ENCODE measurements at places on chromosomes 11 and 22.

DNA sequence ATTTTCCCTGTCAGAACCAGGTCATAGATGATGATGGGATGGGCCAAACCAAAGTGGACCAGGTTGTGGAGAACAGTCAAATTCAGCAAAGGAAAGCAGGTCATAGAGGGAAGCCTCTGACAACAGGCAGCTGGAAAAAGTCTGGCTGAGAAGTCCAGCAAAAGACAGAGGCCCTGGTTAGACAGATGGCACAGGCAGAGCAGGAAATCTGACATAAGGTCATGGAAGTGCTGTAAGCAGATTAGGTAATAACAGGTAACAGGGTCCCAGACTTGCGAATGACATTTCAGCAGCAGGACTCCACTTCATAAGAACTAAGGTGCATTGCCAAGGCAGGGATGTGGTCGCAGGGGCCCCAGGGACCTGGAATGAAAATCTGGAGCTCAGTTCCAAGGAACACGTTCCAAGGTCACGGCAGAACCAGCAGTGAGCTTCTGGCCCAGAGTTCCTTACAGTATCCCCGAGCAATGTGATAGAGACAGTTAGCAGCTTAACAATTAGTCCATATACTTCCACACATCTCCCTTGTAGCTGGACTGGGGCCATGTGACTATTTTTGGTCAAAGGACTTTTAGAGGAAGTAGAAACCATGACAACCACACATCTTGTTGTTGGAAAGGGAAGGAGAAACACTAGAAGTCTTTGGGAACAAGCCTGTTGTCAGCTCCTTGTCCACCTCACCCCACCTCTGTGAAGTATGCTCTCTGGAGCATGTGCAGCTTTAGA lies 75.4 kb downstream of the ME3 start:
- DNase-seq = no peak

GRCh38 chr11:12198251-12199222 lies 88.1 kb downstream of the MICAL2 start:
- DNase-seq = no peak

DNA sequence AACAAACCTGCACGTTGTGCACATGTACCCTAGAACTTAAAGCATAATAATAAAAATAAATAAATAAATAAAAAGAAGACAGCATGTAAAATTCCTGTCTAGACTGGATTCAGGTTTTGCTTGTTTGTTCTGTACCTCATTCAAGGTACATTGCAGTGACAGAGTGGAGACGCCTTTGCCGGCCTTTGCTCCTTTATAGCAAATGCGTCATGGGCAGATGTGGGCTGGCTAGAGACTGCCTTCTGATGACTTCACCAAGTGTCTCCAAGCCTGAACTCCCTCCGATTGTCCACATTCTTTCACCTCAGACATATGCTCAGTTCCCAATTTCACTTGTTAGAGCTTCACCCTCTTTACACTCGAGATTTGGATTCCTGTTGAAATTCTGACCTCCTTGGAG lies 147.8 kb upstream of the ARHGAP20 start:
- DNase-seq = no peak

GRCh38 chr22:50076646-50077535 lies 8.3 kb downstream of the MLC1 start:
- no peak for DNase-seq

- no peak for DNase-seq
Measured at GRCh38 chr11:10432971-10433370, 22.1 kb upstream of the AMPD3 start.

DNA sequence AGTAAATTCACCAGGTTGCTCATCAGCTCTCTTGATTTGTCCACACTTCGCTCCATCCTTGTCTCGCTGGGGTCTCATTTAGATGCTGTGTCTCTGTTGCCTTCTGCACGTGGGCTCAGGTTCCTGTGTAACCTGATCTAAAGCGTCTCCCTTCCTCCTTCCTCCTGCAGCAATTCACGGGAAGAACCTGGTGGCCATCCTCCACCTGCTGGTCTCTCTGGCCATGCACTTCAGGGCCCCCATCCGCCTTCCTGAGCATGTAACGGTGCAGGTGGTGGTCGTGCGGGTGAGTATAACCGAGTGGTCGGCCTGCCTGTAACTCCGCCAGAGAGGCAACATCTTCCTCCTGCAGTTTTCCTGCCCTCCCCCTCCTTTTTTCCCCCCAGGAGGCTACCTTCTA lies 48.0 kb upstream of the PARVG start:
- no peak for DNase-seq

DNA sequence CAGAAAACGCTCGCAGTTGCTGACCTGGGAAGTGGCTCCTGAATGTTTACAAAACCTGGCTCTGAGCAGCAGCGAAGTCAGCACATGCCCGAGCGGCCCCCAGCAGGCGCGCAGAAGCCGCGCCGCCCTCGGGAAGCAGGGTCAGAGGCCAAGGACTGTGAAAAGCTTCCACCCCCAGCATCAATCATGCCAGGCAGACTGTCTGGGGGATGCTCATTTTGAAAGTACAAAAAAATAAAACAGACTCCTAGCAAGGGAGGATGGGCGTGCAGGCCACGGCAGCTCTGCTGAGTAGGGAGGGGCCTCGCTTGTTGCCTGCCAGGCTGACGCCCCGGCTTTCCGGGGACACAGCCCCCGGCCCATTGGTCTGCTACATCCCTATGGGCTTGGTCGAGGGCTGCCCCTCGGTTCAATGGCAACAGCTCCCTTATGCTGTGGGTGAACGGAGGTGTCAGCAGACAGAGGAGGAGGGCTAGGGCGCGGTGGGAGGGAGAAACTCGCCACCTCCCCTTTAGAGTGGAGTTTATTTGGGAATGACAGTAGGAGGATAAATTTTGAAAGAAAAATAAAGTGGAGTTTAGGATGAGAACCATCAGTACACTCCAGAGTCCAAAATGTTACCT lies 37.7 kb upstream of the GNB1L start:
- DNase-seq = no peak

- no peak for DNase-seq
Measured at GRCh38 chr22:49705216-49705971, 122.3 kb downstream of the BRD1 start.

DNA sequence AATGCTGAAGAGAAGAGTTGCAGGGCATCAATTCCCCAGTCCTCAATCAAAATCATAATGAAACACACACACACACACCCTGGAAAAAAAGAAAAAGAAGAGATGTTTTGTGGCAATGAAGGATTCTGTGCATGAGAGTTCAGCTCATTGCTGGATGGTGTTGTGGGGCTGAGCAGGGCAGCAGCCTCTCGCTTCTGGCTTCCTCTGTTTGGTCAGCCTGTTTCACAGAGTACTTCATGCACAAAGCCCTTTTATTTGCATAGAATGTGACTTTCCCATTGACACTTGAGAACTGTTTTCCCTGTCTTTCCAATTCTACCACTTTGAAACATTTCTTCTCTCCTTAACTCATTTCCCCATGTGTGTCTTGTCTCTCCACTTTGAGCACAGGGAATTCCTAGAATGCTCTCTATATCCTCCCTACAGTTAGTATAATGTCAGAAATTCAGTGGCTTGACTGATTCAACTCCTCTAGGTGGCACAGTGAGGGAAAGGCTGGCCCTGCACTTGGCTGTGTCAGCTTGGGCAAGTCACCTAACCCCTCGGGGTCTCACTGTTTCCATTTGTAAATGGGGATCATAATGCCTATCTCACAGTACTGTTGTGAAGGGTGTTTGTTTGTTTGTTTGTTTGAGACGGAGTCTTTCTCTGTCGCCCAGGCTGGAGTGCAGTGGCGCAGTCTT lies 25.4 kb upstream of the BSX start:
- DNase-seq = no peak

DNA sequence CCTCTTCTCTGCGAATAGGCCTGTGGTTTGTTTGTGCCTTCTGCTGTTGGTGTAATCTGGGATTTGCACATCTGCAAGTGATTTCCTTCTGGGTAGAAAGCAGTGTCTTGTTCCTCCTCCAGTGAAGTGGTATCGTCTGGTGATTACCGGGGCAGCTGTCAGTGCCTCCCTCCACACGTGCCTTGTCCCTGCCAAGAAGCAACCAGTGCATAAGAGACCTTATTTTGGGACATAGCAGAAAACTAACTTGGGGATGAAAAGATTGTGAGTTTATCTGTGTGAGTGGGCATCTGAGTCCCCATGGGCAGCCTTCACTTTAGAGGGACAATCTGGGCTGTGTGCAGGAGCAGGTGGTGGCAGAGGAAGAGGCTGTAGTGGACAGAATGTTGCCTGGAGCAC lies 71.5 kb upstream of the SORL1-AS1 start:
- DNase-seq = no peak

DNA sequence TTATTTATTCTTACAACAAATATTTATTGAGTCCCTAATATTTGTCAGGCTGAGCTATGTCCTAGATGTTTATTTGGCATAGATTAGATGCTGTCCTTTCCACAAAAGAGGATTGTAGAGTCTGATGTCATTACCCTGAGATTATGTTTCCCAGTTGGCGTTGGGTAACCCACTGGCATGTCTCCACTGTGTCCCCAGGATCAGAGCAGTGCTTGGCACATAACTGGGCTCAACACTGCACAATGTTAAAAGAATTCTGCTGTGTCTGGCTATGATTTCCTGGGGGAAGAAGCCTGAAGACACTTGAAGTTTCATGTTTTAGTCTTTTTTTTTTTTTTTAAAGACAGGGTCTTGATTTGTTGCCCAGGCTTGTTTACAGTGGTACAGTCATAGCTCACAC lies 4.0 kb downstream of the RCN1 start:
- no peak for DNase-seq

- DNase-seq = no peak
Measured at GRCh38 chr22:24393012-24393559, 34.3 kb upstream of the ADORA2A start.

- no peak for DNase-seq
Measured at GRCh38 chr22:17641269-17641668, 2.7 kb downstream of the BCL2L13 start.

GRCh38 chr11:279966-280705 lies 1.9 kb downstream of the NLRP6 start:
- no peak for DNase-seq

DNA sequence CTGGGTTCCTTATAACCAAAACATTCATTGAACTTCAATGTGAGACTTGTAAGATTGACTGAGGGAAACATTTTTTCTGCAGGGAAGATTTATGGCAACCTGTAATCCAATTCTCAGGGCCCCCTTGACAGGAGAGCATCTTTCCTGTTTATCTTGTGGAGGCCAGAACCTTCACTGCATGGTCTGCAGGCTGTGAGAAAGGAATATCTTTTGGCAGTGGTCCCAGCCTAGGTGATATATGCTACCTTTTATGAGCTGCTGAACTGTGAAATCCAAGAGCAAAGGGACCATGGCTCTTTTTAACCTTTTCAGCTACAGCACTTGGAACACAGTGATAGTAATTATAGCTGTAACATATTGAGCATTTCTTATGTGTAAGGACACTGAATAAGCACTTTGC lies 590.2 kb upstream of the B3GAT1 start:
- DNase-seq = no peak

DNA sequence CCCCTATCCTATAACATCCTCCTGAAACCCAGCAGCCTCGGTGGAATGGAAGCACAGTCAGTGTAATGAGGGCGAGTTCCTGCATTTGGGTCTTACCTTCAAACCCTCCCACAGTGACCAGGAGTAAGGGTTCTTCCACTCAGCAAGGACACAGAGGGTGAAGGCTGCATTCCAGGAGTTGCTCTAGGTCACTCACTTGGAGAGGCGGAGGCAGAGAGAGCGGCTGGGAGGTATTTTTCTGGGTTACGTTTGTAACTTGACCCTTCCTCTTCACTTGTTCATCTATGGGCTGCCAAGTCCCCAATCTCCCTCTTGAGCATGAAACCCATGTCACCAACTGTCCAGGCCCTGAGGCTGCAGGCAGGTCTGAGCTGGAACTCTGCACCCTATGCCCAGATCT lies 36.8 kb upstream of the SHISAL1 start:
- DNase-seq = no peak

DNA sequence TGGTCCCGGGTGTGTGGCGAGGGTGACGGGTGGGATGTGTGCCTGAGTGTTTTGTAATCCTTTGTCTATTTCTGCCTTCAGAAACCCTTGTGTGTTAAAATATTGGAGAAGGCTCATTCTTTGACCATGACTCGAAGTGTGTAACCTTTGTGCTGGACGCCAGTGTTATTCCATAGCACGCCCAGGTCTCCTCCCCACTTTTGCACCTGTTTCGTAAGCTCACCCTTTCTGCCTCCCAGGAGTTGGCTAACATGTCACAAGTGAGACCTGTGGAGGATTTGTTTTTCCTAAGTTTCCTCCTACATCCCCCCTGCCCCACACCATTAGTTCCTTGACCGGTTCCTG lies 382 bp downstream of the C11orf54 start:
- no peak for DNase-seq

DNA sequence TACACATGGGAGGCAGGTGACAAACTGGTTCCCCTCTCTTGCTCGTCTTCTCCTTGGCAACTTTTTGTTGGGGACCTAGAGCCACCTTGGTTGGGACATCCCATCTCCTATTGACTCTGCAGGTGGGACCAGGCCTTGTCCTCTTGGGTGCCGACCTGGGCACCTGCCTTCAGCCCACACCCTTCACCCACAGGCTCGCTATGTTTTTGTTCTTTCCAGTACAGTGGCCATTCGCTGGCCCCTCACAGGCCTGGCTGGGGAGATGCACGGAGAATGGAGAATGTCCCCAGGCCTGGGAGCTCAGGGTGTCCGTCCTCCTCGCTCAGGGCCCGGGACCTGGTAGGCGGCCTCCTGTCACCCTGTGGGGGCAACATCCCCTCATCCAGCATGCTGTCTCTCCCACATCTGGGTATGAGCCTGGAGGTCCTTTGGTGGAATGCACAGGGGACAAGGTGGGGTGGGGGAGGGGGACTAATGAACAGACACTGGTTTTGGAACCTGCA lies 14.9 kb upstream of the OMP start:
- no peak for DNase-seq

- no peak for DNase-seq
Measured at GRCh38 chr22:42957544-42957943, 57.4 kb downstream of the PACSIN2 start.

DNA sequence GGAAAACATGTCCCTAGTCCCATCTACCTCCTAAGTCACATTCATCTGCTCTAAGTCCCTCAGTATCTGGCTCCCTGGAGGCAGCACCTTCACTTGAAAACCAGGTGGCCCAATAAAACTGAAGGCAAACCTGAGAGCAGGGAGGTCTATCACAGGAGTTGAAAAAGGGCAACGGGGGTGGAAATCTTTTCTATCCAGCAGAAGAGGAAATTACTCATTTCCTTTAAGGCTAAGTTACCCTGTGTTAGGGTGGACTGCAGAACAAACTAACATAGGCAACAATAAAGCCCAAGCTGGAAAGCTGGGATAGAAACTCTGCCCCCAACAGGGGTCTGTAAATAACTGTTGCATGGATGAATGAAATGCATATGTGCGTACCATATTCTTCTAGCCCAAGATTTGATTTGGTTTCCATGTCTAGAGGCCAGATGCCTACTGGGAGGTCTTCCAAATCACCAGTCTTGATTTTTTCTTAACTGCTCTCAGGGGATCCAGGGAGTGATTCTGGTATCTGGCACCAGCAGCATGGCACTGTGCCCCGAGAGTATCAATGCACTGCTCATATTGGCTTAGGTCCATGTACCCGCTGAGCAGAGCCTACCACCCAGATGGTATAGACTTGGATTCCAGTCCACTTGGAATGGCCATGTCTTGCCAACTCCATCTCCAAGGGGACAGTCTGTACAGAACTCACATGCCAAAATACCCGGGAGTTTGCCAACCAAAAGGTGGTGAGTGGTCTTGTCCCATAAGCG lies 350.0 kb upstream of the NCAM1 start:
- DNase-seq = no peak

Data from NCI-H2081 treated with DMSO at 0.1 percent for 48 hours (cell line).